ENCODE measurements at places on chromosomes 12 and 14.

DNA sequence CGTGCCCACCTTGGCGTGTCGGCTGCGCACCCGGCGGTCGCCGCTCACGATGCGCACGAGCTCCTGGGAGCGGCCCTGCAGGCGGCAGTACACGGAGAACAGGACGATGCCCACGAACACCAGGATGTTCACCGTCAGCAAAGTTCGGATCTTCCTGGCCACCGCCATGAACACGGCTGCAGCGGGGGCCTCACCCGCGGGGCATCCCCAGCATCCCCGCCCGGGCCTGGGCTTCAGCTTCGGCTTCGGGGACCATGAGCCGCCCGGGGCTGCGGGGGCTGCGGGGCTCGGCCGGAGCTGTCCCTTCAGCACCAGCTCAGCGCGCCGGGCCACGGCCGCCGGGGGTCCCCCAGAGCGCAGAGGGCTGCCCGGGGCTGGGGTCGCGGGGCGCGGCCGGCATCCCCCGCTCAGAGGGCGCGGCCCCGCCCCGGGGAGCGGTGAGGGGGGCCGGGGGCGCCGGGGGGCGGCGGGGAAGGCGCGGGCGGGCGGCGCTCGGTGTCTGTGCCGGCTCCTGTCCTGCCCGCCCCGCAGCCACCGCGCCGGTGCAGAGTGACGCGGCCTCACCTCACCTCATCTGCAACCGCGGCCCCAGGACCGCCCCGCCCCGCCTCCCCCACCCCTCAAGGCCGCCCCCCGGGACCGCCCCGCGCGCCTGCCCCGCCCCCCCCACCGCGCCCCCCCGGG, at the start of gene GALNT9:
TSS of gene GALNT9 (minus strand) at position 554 of the 684 bp plus-strand sequence. CDS start at position 168, 386 bp downstream.
- DNase-seq: no peak

DNA sequence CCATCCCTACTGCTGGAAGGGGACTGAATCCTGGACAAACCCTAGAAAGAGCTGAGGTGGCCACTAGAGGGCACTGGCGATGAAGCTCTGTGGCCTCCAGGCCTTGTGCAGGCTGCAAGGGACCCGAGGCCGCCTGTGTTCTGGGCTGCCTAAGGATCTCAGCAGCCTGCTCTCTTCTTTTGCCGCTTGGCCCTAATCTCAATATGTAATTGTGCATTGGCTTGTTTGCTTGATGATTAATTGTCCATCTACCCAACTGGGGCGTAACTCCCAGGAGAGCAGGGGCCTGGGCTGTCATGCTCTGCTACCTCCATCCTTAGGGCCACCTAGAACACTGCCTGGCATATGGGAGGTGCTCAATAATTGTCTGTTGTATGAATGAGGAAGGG, 73.8 kb downstream of the SYNE3 start:
- peak; percentile 89 for DNase-seq

DNA sequence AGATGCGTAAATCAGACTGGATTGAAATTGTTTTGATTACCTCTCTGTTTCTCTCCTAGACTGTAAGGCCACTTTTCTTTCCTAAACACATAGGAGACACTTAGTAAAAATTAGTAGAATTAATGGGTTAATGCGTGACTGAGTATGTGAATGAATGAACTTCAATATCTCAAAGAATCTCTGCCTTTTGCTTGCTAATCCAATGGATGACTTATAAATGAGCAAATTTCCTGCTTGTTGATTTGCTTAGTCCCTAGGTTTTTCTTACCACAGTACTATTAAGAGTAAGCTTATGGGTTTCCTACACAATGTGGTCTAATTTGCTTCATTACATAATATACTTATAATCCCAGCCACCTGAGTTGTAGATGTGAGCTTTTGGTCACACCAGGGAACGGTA, 164.1 kb downstream of the SRGAP1 start:
- no peak for DNase-seq

- DNase-seq: no peak
Observed at GRCh38 chr12:76152181-76152807, 67.8 kb upstream of the NAP1L1 start.

GRCh38 chr12:65278576-65279368, at the start of gene MSRB3:
Gene MSRB3, plus strand, starts transcription at chr12:65278683. Its CDS starts 29,897 bp downstream, at chr12:65308580.
- DNase-seq: peak; percentile 82

DNA sequence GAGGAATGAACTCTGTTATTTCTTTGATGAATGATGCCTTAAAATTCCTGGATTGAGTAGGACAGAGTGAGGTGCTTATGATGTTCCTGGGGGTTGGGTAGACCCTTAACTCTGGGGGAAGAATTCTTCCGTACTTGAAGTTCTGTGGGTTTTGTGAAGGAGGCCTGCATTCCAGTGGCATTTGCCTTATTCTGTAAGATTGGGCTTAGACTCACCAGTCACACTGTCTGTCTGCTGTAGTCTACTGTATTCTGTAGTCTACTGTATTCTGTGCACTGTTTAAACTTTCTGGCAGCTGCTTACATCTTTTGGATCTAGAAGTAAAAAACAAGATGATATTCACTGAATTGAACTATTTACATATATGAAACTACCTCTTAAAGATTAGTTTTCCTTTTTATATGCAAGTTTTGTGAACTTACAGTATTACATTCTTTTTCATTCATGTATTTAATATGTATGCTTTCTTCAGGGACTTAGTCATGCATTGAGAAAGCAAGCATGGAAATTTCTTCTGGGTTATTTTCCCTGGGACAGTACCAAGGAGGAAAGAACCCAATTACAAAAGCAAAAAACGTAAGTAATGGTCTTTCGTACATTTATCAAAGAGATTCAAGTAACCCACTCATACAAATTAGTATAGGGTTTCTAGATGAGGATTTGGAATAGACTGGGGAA, 42.3 kb upstream of the TPH2 start:
- no peak for DNase-seq

Data from D341Med (cell line).